ENCODE measurements at places on chromosomes 7 and 10. TPM values are rescaled to one million over a fixed set of nuclear protein-coding genes. Genes with fewer than 3 reads are reported as not detected.

DNA sequence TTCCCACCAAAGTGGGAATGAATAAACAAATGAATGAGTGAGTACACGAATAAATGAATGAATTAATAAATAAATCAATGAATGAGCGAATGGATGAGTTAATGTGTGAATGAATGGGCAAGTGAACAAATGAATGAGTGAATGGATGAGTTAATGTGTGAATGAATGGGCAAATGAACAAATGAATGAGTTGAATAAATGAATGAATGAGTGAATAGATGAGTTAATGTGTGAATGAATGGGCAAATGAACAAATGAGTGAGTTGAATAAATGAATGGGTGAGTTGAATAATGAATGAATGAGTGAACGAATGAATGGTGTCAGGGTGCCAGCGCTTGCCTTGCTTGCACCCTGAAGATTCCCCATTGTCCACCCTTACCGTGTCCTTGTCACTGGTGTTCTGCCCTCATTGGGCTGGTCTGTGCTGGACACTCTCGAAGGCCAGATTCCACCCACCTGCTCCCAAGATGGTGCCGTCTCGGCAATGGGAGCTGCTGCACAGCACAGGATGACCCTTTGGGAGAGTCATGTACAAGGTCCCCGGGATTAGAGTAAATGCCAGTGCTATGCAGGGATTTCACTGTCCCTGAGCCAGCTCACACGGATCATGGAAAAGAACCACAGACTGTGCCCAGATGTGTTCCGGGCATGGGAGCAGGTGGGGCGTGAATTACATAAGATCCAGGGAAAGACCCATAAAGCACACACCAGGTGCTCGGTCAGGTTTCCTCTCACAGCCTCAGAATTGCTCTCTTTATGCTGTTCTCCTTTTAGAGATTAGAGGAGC lies 83.2 kb downstream of the CAMK1D start:
- H3K4me1 ChIP-seq: no peaks in the 10 kb centered on the region
- H3K27me3 ChIP-seq: peaks cover 10% of the 10 kb centered on the region
- H3K36me3 ChIP-seq: no peaks in the 10 kb centered on the region
- no peak overlapping the region for H3K4me3 ChIP-seq
- no peak for DNase-seq

UCN3 gene
- total RNA-seq: not detected

DNA sequence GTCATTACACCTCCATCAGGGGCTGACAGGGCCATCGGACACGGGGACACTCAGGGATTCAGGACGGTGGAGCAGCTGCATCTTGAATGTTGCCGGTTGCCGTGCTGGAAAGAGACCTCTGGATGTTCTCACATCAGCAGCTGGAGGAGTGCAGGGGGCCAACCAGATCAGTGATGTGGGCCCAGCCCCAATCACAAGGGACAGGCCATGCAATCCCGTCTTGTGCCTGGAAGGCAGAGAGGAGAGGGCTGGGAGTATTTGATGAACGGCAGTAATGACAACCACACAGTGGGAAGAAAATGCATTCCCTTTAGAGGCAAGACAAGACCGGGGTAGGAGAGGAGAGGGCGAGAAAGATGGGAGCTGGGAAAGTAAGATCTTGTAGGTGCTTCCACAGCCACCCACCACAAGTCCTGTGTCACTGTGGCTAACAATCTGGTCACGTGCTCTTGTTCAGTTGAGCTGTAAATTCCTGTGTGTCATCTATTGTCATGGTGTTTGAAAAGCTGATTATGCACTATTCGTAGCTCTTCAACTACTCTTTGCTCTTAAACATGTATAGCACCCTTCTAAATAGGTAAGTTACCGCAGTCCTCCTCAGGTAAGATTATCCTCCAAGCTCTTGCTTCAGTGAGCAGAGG lies 85.9 kb upstream of the LEP start:
- no peak for DNase-seq
- H3K4me3 ChIP-seq: no peak overlapping the region
- H3K36me3 ChIP-seq: no peaks in the 10 kb centered on the region
- H3K27me3 ChIP-seq: peaks cover 32% of the 10 kb centered on the region
- no peaks in the 10 kb centered on the region for H3K4me1 ChIP-seq
- no peak overlapping the region for H3K27ac ChIP-seq

GRCh38 chr7:124426621-124427020 lies 339.0 kb downstream of the GPR37 start:
- H3K27me3 ChIP-seq: no peaks in the 10 kb centered on the region
- no peaks in the 10 kb centered on the region for H3K4me1 ChIP-seq
- no peak overlapping the region for H3K27ac ChIP-seq
- no peaks in the 10 kb centered on the region for H3K36me3 ChIP-seq
- DNase-seq: no peak
- H3K4me3 ChIP-seq: no peak overlapping the region

HMX2 gene
- total RNA-seq: not detected

DNA sequence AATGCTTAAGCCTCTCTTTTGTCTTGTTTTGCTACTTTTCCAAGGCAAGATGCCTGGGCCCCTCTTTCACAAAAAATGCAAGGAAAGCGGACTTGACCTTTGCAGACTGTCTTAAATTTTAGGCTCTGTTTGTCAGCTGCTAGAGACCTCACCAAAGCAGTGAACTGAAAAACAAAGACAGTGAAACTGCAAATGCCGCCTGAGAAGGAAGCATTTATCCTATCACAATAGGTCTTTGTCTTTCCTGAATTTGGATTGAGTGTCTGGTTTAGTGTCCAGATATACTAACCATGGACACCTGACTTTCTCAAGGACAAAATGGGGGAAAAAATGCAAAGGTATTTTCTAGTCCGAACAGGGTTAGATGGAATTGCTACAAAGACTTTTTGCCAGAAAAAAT lies 256.9 kb downstream of the INHBA start:
- no peaks in the 10 kb centered on the region for H3K4me1 ChIP-seq
- no peak overlapping the region for H3K27ac ChIP-seq
- no peak for DNase-seq
- H3K27me3 ChIP-seq: no peaks in the 10 kb centered on the region
- no peak overlapping the region for H3K4me3 ChIP-seq

- no peaks in the 10 kb centered on the region for H3K36me3 ChIP-seq
- DNase-seq: no peak
- H3K4me1 ChIP-seq: peaks cover 19% of the 10 kb centered on the region
- H3K27me3 ChIP-seq: peaks cover 16% of the 10 kb centered on the region
- H3K4me3 ChIP-seq: no peak overlapping the region
- H3K27ac ChIP-seq: no peak overlapping the region
Observed at GRCh38 chr10:4655406-4655805, 170.6 kb upstream of the AKR1E2 start.

PNLIPRP1 gene
- not detected for total RNA-seq

DNA sequence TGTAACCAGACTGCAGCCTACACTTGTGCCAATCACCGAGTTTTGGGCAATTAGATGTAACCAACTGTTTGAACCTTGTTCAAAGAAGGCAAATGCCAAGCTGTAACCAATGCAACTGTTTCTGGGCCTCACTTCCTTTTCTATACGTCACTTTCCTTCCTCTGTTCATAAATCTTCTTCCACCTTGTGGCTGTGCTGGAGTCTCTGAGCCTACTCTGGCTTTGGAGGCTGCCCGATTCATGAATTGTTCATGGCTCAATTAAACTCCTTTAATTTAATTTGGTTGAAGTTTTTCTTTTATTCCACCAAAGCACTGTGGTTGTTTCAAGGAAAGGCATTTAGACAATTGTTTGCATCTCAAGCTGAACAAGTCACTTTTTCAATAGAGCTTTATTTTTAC lies 43.5 kb upstream of the UCN3 start:
- H3K4me3 ChIP-seq: no peak overlapping the region
- no peak for DNase-seq
- H3K4me1 ChIP-seq: peaks cover 19% of the 10 kb centered on the region
- H3K36me3 ChIP-seq: no peaks in the 10 kb centered on the region
- no peak overlapping the region for H3K27ac ChIP-seq

SERPINE1 gene
- total RNA-seq: 0.23 TPM

VPS50 gene
- 15.6 TPM for total RNA-seq

DNA sequence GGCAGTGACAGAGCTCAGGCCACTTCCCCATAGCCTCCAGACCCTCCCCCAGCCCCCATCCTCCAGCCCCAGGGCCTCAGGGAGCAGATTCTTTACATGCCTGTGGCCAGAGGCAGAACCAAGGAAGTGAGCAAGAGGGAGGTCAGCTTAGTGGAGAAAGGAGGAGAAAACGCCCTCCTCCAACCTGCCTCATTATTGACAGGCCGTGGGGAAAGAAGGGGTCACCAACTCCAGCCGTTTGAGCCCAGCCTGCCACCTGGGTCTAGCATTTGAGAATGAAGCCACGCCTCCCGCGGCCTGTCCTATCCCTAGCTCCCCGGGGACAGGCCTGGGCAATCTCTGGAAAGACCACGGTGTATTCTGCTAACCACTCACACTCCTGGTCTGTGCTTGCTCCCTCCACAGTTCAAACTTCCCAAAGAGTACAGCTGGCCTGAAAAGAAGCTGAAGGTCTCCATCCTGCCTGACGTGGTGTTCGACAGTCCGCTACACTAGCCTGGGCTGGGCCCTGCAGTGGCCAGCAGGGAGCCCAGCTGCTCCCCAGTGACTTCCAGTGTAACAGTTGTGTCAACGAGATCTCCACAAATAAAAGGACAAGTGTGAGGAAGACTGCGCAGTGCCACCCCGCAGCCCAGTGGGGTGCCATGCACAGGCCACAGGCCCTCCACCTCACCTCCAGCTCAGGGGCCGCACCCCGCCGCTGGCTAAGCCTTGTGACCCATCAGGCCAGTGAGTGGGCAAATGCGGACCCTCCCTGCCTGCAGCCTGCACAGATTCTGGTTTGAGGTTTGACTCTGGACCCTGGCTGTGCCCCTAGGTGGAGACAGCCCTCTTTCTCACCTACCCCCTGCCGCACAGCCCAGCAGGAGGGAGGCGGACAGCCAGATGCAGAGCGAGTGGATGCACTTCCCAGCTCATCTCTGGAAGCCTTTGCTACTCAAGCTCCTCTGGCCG lies 14.3 kb upstream of the TRIM8 start:
- DNase-seq: no peak
- peaks cover 4% of the 10 kb centered on the region for H3K36me3 ChIP-seq
- no peak overlapping the region for H3K27ac ChIP-seq
- H3K27me3 ChIP-seq: no peaks in the 10 kb centered on the region
- H3K4me3 ChIP-seq: no peak overlapping the region
- peaks cover 25% of the 10 kb centered on the region for H3K4me1 ChIP-seq

DNA sequence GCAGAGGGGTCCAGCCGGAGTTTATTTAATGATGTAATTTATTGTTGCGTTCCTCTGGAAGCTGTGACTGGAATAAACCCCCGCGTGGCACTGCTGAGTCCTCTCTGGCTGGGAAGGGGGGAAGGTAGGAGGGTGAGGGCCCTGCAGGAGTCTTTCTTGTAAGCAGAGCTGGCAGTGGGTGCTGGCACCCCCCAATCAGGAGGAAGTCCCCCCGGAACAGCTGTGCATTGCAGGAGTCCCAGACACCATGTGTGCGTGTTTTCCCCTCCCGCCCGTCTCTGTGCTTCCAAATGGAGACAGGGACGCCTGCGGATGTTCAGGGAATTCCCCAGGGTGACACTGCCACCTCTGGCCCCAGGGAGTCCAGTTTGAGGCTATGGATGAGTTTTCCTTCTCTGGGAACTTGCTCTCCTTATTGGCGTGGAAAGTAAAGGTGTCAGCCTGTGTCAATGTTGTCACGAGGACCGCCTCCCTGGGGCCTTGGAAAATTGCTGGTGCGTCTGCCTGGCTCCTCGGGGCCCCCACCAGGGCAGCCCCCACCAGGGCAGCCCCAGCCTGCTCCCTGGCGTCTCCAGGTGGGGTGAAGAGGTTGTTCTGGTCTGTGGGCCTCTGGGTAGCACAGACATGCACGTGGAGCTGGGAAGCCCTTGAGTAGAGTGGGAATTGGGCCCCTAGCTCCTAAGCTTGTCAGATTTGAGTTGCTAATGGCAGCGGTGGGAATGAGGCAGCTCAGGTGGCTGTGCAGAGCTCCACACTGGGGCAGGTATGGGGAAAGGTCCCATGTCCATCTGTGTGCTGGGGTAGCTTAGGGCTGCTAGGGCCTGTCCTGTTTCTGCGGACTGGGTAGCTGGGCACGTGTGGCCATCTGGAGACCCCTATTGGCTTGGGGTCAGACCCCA lies 2.7 kb downstream of the FZD9 start:
- H3K4me1 ChIP-seq: no peaks in the 10 kb centered on the region
- H3K27me3 ChIP-seq: peaks cover 6% of the 10 kb centered on the region
- H3K27ac ChIP-seq: no peak overlapping the region
- no peak overlapping the region for H3K4me3 ChIP-seq
- no peak for DNase-seq
- peaks cover 20% of the 10 kb centered on the region for H3K36me3 ChIP-seq

- peaks cover 22% of the 10 kb centered on the region for H3K27me3 ChIP-seq
- peaks cover 1% of the 10 kb centered on the region for H3K4me1 ChIP-seq
Observed at GRCh38 chr7:116626886-116627285, 45.1 kb upstream of the MET start.

- no peaks in the 10 kb centered on the region for H3K36me3 ChIP-seq
- H3K4me1 ChIP-seq: peaks cover under 1% of the 10 kb centered on the region
- no peak for DNase-seq
- H3K27me3 ChIP-seq: peaks cover 54% of the 10 kb centered on the region
- no peak overlapping the region for H3K27ac ChIP-seq
- no peak overlapping the region for H3K4me3 ChIP-seq
Observed at GRCh38 chr10:79898597-79899325, 50.1 kb downstream of the SFTPD start.

GRCh38 chr10:126972635-126973414 lies 67.6 kb downstream of the DOCK1 start:
- H3K27ac ChIP-seq: no peak overlapping the region
- H3K36me3 ChIP-seq: no peaks in the 10 kb centered on the region
- H3K4me1 ChIP-seq: no peaks in the 10 kb centered on the region
- no peak for DNase-seq

CDHR1 gene
- 0.34 TPM for total RNA-seq

DNA sequence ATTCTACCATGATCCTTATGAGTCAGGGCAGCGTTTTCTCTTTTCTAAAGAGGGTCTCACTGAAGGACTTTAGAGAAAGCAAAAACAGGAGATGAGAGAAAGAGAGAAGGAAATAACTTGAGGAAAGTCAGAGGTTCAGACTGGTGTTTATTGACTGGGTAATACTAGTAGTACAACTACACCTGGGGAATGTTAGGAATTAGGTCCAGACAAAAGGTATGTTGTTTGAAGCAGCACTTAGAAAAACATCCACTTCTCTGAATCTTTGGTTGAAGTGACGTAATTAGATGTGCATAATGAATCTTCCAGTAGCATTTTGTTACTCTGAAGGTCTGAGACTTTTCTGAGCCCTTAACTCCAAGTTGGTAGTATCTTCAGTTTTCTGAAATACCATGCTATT lies 380.3 kb upstream of the LRGUK start:
- H3K27ac ChIP-seq: no peak overlapping the region
- no peaks in the 10 kb centered on the region for H3K4me1 ChIP-seq
- no peaks in the 10 kb centered on the region for H3K36me3 ChIP-seq
- H3K4me3 ChIP-seq: no peak overlapping the region

- no peaks in the 10 kb centered on the region for H3K36me3 ChIP-seq
- peak overlapping the region; percentile 90 for H3K4me3 ChIP-seq
Observed at GRCh38 chr7:128939861-128940410, 2.2 kb downstream of the IRF5 start.

PDE6C gene
- not detected for total RNA-seq

DNA sequence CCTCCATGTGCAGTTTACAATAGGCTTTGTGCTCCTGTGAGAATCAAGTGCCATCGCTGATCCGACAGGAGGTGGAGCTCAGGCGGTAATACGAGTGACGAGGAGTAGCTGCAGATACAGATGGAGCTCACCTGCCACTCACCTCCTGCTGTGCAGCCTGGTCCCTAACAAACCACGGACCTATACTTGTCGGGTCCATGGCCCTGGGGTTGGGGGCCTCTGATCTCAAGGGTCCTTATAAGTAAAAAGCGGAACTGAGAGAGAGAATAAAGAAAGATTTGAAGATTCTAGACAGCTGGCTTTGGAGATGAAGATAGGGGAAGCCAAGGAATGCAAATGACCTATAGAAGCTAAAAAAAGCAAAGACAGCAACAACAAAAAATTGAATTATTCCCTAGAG lies 130.6 kb downstream of the PLXDC2 start:
- H3K4me3 ChIP-seq: no peak overlapping the region
- H3K36me3 ChIP-seq: no peaks in the 10 kb centered on the region
- DNase-seq: no peak
- H3K27ac ChIP-seq: no peak overlapping the region
- H3K27me3 ChIP-seq: no peaks in the 10 kb centered on the region

LRRN3 gene
- total RNA-seq: 28.0 TPM

All from activated T-helper 2 cell treated with anti-CD3 and anti-CD28 coated beads, Interferon-gamma antibody, Interleukin-2, Interleukin-4, amounts not matched to agents 10 μg/mL and 5 μg/mL and 100 μg/mL, durations not matched to agents 14 hours and 24 hours and 36 hours (primary cell).